ENCODE measurements at places on chromosomes 7 and 10.

DNA sequence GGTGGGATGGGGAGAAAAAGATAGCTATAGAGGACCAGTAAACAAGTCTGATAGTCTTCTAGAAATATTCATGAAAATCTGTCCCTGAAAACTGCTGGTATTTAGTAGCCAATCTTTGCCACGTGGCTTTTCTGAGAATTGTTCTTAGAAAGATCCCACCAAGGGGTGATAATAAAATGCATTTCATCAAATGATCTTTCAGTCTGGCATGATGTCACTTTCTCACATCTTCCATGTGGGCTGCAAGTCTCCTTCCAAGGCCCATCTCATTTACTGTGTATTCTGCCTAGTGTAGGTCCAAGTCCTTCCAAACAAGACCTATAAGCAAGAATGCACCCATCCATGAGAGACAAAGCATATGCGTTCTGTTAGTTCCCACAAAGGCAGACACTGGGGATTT is 226.0 kb downstream of the CHCHD3 start:
- H3K4me1 ChIP-seq: peaks cover 4% of the 10 kb centered on the region
- H3K4me3 ChIP-seq: no peak overlapping the region
- DNase-seq: no peak
- H3K36me3 ChIP-seq: no peaks in the 10 kb centered on the region

DNA sequence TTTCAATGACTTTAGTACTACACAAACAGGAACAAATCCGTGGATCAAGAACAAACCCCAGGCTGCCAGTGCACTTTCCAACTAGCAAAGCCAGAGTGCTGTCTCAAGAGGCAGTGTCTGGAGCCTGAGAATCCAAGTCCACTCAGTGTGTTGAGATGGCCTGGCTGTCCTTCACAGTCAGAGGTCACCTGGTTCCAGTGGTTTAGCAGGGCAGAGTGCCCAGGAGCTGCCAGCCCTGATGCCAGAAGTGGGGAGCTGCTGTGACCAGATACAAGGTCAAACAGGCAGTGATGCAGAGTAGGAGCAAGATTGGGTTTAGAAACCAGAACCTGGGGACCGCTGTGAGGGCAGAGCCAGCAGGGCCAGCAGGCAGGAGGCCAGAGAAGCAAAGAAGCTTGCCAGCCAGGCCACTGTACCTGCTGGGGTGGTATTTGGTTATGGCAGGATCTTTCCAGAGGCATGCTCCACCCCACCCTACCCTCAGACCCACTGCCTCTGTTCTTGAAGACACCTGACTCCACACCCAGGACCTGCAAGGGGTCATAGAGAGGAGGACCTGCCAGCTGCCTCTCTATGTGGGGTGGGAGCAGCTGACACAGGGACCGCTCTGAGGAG is 35.6 kb upstream of the C10orf90 start:
- H3K4me3 ChIP-seq: no peak overlapping the region
- no peaks in the 10 kb centered on the region for H3K4me1 ChIP-seq
- no peak for DNase-seq
- H3K36me3 ChIP-seq: peaks cover 3% of the 10 kb centered on the region
- no peaks in the 10 kb centered on the region for H3K27me3 ChIP-seq
- no peak overlapping the region for H3K27ac ChIP-seq

- no peaks in the 10 kb centered on the region for H3K27me3 ChIP-seq
- no peak overlapping the region for H3K27ac ChIP-seq
- H3K36me3 ChIP-seq: no peaks in the 10 kb centered on the region
- H3K4me1 ChIP-seq: peaks cover 5% of the 10 kb centered on the region
Measured at GRCh38 chr10:30500963-30501504, 67.0 kb downstream of the MAP3K8 start.

DNA sequence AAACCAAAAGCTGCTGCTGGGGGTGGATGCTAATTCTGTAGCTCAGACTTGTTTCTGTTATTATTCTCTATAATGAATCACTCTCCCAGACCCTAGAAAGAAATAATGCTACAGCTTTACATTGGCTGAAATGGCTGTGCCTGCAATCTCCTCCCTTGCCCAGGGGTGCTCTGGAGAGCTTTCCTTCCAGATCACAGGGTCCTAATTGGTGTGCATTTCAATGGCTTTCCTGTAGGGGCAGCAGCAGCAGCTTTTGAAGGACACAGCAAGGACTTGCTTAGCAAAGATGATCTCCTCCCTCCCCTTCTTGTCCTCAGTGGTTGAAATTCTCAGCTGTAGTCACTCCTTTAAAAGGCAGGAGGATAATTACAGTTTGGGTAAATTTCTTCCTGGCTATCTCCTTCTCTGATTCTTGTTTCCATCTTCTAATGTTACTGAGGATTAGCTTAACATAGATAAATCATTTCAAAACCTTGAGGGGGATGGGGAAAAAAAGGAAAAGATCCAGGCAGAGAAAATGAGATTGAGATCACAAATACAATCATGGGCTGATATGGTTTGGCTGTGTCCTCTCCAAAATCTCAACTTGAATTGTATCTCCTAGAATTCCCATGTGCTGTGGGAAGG is 120.2 kb upstream of the CTTNBP2 start:
- no peaks in the 10 kb centered on the region for H3K27me3 ChIP-seq
- H3K27ac ChIP-seq: no peak overlapping the region
- 0 out of 2 replicates have a peak, but pooled peaks cover 6% of the 10 kb centered on the region for H3K36me3 ChIP-seq
- peak; percentile 89 for DNase-seq
- H3K4me1 ChIP-seq: no peaks in the 10 kb centered on the region
- H3K4me3 ChIP-seq: no peak overlapping the region

DNA sequence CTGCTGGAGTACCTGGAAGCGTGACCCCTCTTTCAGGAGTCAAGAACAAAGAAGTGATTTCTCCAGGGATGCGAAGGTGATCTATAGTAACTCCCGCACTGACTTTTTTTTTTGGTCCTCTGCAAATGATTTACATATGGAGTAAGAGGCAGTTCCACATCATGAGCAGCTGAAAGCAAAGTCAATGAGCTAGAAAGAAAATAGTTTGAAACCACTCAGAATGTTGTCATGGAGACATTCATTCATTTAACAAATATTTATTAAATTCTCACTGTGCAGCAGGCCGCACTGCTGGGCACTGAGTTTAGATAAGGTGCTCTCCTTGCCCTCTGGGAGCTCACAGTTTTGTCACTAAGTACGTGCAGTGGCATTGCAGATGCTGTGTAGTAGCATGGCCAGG is 206.7 kb downstream of the CAMK1D start:
- no peak overlapping the region for H3K27ac ChIP-seq
- no peaks in the 10 kb centered on the region for H3K27me3 ChIP-seq
- no peak overlapping the region for H3K4me3 ChIP-seq
- no peak for DNase-seq

GRCh38 chr10:71970869-71971268 is 6.7 kb downstream of the CHST3 start:
- H3K4me1 ChIP-seq: peaks cover 3% of the 10 kb centered on the region
- no peak overlapping the region for H3K27ac ChIP-seq
- H3K27me3 ChIP-seq: no peaks in the 10 kb centered on the region
- H3K4me3 ChIP-seq: no peak overlapping the region
- no peak for DNase-seq

- no peaks in the 10 kb centered on the region for H3K4me1 ChIP-seq
- H3K27ac ChIP-seq: no peak overlapping the region
- H3K36me3 ChIP-seq: no peaks in the 10 kb centered on the region
- H3K4me3 ChIP-seq: no peak overlapping the region
- H3K27me3 ChIP-seq: no peaks in the 10 kb centered on the region
Measured at GRCh38 chr10:21978191-21978862, 25.2 kb downstream of the DNAJC1 start.

Data from H9 (cell line).